ENCODE measurements at places on chromosomes 7 and 10. TPM values are rescaled to one million over a fixed set of nuclear protein-coding genes. Genes with fewer than 3 reads are reported as not detected.
A peak's percentile ranks its signal among the peaks of the same experiment; 100 is the strongest.

- H3K4me3 ChIP-seq, result no peak overlapping the region
- H3K27me3 ChIP-seq, result peaks cover 2% of the 10 kb centered on the region
- no peak overlapping the region for H3K27ac ChIP-seq
- DNase-seq, result no peak
Measured at GRCh38 chr7:137480401-137480800, 136.9 kb upstream of the PTN start.

DNA sequence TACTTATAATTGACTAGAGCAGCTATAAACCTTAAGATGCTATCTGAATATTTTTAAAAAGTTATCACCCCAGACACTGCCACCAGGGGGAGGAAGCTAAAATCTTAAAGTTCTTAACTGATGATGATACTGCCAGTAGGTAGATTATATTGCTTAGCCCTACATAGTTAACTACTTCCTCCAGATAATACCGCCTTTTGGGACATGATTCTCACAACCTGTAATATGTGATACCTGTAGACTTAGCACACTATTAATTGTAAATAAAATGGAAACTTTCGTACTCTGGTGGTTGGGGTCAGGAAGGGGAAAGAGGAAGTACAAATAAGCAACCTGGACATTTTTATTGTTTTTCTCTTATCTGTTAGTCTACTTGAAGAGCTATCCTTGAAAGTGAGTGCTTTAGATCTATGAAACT, 268.9 kb downstream of the ADK start:
- no peak overlapping the region for H3K4me3 ChIP-seq
- peaks cover 4% of the 10 kb centered on the region for H3K4me1 ChIP-seq
- no peaks in the 10 kb centered on the region for H3K27me3 ChIP-seq
- H3K27ac ChIP-seq, result no peak overlapping the region
- H3K36me3 ChIP-seq, result peaks cover 15% of the 10 kb centered on the region

DNA sequence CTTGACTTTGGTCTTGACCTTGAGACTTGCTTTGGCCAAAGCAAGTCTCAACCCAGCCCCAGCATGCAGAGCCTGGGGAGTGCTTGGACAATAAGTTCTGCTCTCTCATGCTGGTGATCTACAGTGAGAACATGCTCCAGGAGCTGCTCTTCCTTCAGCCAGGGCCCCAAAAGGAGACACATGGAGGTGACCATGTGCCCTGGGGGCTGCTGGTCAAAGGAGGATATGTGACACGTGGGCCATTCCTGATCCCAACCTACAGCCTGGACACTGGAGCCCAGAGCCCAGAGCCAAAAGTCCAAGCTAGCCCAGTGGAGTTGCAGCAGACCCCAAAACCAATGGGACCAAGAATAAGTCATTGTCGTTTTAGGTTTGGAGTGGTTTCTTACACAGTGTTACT, 78.2 kb upstream of the CHST15 start:
- no peak for DNase-seq
- peaks cover 3% of the 10 kb centered on the region for H3K27me3 ChIP-seq
- H3K36me3 ChIP-seq, result no peaks in the 10 kb centered on the region
- no peak overlapping the region for H3K4me3 ChIP-seq
- peaks cover 4% of the 10 kb centered on the region for H3K4me1 ChIP-seq
- no peak overlapping the region for H3K27ac ChIP-seq

GRCh38 chr10:62779487-62780248, 24.9 kb upstream of the ADO start:
- peaks cover 34% of the 10 kb centered on the region for H3K4me1 ChIP-seq
- DNase-seq, result peak; percentile 92
- H3K36me3 ChIP-seq, result peaks cover 2% of the 10 kb centered on the region
- H3K4me3 ChIP-seq, result no peak overlapping the region
- peaks cover 4% of the 10 kb centered on the region for H3K27me3 ChIP-seq

The GRID2IP gene
- 0.11 TPM for total RNA-seq

GRCh38 chr10:13928451-13928850, 341.7 kb downstream of the PRPF18 start:
- H3K36me3 ChIP-seq, result no peaks in the 10 kb centered on the region
- no peak overlapping the region for H3K4me3 ChIP-seq
- DNase-seq, result no peak
- no peaks in the 10 kb centered on the region for H3K27me3 ChIP-seq
- H3K4me1 ChIP-seq, result peaks cover 12% of the 10 kb centered on the region
- no peak overlapping the region for H3K27ac ChIP-seq

The KLF6 gene
- 114 TPM for total RNA-seq

- H3K27me3 ChIP-seq, result peaks cover 5% of the 10 kb centered on the region
- H3K4me1 ChIP-seq, result peaks cover 5% of the 10 kb centered on the region
- no peaks in the 10 kb centered on the region for H3K36me3 ChIP-seq
- DNase-seq, result peak; percentile 38
Measured at GRCh38 chr7:29878081-29878688, 71.9 kb downstream of the WIPF3 start.

The RAMP3 gene
- total RNA-seq, result not detected

The GBX1 gene
- total RNA-seq, result not detected

The LGI1 gene
- total RNA-seq, result not detected

The ZP3 gene
- 7.0 TPM for total RNA-seq

The HMX3 gene
- total RNA-seq, result not detected

GRCh38 chr7:100612730-100613390, 520 bp downstream of the MOSPD3 start:
- no peaks in the 10 kb centered on the region for H3K36me3 ChIP-seq
- peak overlapping the region; percentile 83 for H3K4me3 ChIP-seq
- H3K27me3 ChIP-seq, result no peaks in the 10 kb centered on the region

DNA sequence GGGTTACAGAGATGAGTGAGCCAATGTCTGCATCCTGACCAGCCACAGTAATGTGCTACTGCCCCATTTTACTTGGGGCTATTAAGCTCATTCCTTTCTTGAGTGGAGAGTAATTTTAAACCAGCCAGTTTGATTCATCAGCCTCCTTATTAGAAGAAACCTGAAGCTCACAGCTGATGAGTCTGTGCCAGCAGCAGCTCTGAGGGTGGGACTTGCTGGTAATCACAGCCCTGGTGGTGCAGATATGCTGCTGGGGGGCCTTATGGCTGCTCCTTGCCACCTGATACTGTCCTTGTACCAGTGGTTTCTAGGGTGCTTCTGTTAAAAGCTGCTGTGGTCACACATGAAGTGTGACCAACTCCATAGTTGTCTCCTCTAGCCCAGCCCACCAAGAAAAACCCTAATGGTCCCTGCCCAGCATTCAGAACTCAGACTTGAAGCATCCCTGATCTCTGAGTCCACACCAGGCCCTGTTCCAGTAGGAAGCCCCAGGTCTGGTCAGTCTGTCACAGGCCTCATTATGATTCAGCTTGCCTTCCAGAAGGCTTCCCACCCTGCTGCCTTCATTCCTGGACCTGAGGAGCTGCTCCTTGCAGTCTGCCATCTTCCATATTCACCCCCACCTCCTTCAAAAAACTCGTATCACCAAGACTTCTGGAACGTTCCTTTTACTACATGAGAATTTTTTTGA, 28.9 kb upstream of the RBM20 start:
- no peaks in the 10 kb centered on the region for H3K36me3 ChIP-seq
- no peak for DNase-seq
- H3K4me3 ChIP-seq, result no peak overlapping the region
- H3K27me3 ChIP-seq, result no peaks in the 10 kb centered on the region
- H3K4me1 ChIP-seq, result peaks cover 73% of the 10 kb centered on the region
- no peak overlapping the region for H3K27ac ChIP-seq

GRCh38 chr7:32104766-32105165, 34.6 kb upstream of the PDE1C start:
- H3K36me3 ChIP-seq, result no peaks in the 10 kb centered on the region
- no peaks in the 10 kb centered on the region for H3K27me3 ChIP-seq
- H3K27ac ChIP-seq, result no peak overlapping the region
- no peak for DNase-seq

The LIPM gene
- not detected for total RNA-seq

DNA sequence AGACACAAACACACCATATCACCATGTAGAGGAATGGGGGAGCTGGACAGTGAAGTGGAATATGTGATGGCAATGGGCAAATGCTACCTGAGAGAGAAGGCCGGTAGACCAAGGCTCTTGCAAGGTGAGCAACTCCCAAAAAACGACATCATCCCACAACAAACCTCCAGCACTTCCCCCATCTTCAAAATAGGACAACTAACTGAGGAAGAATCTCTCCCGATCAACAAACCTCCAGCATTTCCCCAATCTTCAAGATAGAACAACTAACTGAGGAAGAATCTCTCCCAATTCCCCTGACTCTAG, 387.2 kb downstream of the PARD3 start:
- no peak overlapping the region for H3K27ac ChIP-seq
- H3K4me1 ChIP-seq, result no peaks in the 10 kb centered on the region
- no peaks in the 10 kb centered on the region for H3K36me3 ChIP-seq
- no peak overlapping the region for H3K4me3 ChIP-seq
- DNase-seq, result no peak

The MALSU1 gene
- 97.7 TPM for total RNA-seq

GRCh38 chr10:99779335-99779734, 3.1 kb upstream of the ABCC2 start:
- H3K27ac ChIP-seq, result no peak overlapping the region
- H3K36me3 ChIP-seq, result no peaks in the 10 kb centered on the region
- H3K4me3 ChIP-seq, result no peak overlapping the region
- H3K4me1 ChIP-seq, result peaks cover 7% of the 10 kb centered on the region
- no peak for DNase-seq
- H3K27me3 ChIP-seq, result no peaks in the 10 kb centered on the region

GRCh38 chr10:110168601-110169481, 38.6 kb upstream of the MXI1 start:
- peak; percentile 34 for DNase-seq
- no peaks in the 10 kb centered on the region for H3K36me3 ChIP-seq
- peaks cover 63% of the 10 kb centered on the region for H3K27me3 ChIP-seq

DNA sequence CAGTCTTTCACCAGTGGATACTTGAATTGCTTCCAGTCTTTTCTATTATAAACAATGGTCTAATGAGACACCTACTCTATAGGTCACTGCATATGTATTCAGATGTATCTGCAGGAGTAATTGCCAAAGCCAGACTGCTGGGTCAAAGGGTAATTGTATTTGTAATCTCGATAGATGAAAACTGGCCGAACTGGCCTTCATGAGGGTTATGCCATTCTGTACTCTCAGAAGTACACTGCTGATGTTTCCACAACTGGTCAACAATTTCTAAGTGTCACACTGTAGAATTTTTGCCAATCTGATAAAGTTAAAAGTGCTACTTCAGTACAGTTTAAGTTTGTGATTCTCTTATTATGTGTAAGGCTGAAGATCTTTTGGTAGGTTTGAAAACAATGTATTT, 64.6 kb downstream of the JAZF1 start:
- H3K27me3 ChIP-seq, result no peaks in the 10 kb centered on the region
- H3K4me1 ChIP-seq, result peaks cover 17% of the 10 kb centered on the region
- H3K27ac ChIP-seq, result no peak overlapping the region
- no peak overlapping the region for H3K4me3 ChIP-seq
- no peaks in the 10 kb centered on the region for H3K36me3 ChIP-seq

The CPA2 gene
- total RNA-seq, result not detected

DNA sequence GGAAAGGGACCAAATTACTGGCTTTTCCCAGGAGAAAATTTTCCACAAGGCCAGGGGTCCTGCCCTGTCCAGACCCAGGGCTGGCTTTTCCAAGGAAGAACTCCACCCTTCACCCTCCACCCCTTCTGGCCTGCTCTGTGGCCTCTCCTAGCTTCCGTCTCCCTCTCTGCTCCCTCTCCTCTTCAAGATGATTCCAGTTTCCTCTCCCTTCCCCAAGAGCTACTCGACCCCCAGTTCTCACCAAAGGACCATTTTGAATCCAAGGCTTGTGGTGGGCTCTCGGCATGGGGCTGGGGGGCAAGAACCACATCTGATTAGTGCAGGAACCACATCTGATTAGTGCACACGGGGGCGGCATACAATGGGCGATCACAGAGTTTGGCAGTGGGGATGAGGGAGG, 7.7 kb downstream of the CHAT start:
- H3K27me3 ChIP-seq, result peaks cover 32% of the 10 kb centered on the region
- no peak overlapping the region for H3K4me3 ChIP-seq
- no peak for DNase-seq
- H3K27ac ChIP-seq, result no peak overlapping the region

- peak; percentile 26 for DNase-seq
- peaks cover 23% of the 10 kb centered on the region for H3K27me3 ChIP-seq
- no peak overlapping the region for H3K4me3 ChIP-seq
- no peak overlapping the region for H3K27ac ChIP-seq
- peaks cover 16% of the 10 kb centered on the region for H3K4me1 ChIP-seq
Measured at GRCh38 chr7:41892356-41893100, 189.6 kb upstream of the INHBA start.

GRCh38 chr7:7962851-7963250, 5.7 kb upstream of the GLCCI1 start:
- H3K36me3 ChIP-seq, result no peaks in the 10 kb centered on the region
- no peak overlapping the region for H3K27ac ChIP-seq
- DNase-seq, result no peak

All from activated CD4-positive, alpha-beta T cell treated with anti-CD3 and anti-CD28 coated beads for 36 hours (primary cell).